ENCODE measurements at places on chromosomes 16 and 17.

DNA sequence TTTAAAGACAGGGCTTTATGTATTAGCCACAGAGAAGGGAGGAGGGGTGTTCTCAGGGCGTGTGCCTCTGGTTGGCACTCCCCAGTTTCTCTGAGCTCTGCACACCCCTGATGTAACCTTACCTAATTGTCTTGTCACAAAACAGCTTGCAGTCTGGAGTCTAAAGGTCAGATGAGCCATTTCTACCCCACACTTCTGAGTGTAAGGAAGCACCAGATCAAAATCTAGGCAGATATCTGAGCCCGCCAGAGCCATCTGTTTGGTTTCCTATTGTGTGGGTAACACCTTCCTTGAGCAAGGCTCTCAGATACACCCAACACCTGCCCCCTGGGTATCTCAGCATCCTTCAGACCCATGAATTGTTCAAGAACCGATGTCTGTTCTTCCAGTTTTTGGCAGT lies 15.5 kb downstream of the CDH1 start:
- no peak for DNase-seq

GRCh38 chr17:79671085-79671694 lies 59.6 kb upstream of the ENPP7 start:
- DNase-seq, result no peak

DNA sequence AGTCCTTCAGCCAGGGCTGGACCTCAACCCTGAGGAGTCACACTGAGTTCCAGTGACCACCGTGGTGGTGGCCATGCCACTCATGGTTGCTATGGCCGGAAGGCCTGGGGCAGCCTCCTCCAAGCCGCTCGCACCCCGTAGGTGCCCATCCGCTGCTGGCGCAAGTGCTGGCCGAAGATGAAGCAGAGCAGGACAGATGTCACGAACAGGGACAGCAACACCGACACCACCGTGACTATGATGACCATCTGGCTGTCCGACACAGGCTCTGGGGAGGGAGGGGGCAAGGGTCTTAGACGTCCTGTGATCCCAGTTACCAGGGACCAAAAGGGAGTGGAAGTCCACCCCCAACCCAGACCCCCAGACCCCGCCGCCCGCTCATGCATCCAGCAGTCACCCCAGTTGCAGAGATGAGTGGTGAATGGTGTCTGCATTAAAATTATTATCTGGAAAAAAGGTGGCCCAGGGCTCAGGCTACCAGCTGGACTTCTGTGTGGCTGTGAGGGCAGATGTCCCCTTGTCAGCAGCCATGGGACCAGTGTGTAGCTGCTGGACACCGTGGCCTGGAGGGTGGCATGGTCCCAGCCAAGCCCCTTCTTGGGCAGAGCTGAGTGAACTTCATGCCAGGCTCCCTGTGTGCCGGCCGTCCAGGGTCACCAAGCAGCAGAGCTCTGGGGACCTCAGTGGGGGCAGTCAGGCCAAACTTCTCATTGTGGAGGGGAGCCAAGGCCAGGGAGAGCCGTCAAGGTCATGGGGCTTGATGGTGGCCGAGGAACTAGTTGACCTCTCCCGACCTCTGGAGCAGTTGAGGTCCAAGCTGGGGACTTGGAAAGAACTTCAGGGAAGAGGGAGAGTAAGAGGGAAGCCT lies 4.7 kb downstream of the PRR29 start:
- no peak for DNase-seq

DNA sequence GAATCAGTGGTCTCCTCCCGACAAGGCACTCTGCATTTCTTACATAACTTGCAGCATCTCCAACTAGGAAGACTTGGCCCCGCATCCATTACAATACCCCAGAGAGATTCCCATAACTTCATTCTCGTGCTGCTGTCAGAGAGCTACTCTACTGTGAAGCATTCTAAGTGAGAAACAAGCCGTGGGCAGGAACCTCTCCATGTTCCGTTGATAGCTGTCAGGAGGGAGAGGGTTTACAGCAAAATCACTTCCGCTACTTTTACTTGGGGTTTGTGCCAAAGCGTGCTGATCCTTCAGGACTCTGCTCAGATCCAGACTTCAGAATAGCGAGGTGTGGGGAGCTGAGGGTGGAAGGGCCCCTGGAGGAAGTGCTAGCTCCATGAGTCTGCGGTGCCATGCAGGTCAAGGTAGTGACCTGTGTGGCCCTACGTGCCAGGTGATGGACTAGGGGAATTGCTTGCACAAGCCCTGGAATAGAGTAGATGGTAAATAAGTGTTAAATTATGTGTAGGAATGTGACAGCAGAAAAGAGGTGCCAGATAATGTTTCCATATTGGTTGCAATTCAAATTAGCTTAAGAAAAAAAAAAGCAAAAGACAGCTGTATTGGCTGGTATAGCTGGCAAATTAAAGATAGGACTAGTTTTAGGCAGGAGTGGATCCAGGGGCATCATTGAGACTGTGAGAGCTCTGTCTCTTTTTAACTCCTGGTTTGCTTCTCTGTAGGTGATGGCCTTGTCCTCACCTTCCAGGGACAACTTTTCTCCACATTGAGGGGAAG lies 358.5 kb upstream of the ERCC4 start:
- no peak for DNase-seq

Data from EH (cell line).